ENCODE measurements at places on chromosomes 2 and 18.

DNA sequence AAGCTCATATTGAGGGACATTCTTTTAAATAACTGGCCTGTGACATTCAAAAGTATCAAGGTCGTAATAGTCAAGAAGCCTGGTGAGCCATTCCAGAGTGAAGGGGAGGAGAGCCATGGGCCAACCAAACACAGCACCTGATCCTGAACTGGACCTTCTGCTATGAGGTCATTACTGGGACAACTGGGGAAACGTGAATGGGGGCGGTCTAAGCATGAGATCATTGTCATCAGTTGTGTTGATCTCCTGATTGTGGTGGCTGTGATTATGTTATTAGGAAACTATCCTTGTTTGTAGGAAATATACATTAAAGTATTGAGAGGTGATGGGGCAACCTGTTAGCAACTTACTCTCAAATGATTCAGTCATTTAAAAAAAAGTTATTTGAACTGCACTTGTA, 79.3 kb downstream of the FBXO15 start:
- DNase-seq, result no peak

DNA sequence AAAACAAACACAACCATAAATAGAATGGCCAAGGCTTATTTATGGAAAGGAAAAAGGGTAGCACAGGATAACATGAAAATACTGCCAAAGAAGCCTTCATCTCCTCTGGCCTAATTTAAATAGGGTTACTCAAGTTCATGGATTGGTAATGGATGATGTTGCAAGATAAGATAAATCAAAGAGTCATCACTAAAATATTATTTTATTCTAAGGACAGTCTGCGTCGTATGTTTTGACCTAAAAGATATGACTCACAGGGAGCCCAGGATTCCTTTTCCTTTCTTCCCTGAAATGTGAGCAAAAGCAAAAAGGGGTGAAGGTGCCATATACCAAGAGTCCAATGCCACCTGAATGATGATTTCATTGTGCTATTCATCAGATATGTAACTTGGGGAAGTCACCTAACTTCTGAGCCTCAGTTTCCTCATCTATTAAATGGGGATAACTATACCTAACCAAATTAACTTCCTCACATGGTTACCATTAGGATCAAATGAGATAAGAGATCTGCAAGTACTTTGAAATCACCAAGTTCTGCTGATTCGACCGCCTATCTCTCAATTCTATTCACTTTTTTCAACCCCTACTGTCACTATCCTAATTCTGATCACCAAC, 137.7 kb downstream of the THADA start:
- DNase-seq, result peak; percentile 69

DNA sequence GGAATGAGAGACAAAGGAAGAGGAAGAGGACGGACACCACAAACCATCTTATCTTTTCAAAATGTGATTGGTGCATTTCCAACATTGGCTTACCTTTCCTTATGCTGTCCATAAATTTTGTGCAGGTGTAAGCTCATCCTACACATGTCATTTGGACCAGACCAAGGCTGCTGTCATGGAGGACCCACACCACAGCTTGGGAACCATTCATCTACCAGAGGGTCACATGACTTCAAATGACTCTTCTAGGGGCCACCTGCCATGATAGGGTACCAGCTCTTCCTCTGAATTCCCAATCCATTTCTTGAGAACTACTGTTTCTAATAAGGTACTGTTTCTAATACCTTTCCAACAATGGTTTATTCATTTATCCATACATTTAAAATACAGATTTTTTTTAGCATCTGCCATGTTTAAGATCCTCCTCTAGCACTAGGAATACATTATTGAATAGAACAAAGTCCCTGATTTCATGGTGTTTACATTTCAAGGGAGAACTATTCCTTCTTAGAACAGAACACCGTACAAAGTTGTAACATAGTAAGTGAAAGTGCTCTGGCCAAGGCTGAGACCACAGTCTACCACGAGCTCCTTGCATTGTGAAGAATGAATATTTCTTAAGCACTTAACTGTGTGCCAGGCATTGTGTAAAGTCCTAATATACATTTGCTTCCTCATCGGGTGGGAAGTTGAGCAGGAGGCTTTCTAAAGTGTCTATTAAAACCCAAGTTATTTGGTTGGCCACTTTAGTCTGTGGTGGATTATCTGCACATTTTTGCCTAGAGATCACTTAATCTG, 246.1 kb upstream of the FN1 start:
- no peak for DNase-seq

- no peak for DNase-seq
These were observed 899.5 kb upstream of the FAM98A start for GRCh38 chr2:34498561-34498960.

GRCh38 chr2:165573534-165574461, 104.3 kb downstream of the CSRNP3 start:
- DNase-seq, result peak; percentile 17

DNA sequence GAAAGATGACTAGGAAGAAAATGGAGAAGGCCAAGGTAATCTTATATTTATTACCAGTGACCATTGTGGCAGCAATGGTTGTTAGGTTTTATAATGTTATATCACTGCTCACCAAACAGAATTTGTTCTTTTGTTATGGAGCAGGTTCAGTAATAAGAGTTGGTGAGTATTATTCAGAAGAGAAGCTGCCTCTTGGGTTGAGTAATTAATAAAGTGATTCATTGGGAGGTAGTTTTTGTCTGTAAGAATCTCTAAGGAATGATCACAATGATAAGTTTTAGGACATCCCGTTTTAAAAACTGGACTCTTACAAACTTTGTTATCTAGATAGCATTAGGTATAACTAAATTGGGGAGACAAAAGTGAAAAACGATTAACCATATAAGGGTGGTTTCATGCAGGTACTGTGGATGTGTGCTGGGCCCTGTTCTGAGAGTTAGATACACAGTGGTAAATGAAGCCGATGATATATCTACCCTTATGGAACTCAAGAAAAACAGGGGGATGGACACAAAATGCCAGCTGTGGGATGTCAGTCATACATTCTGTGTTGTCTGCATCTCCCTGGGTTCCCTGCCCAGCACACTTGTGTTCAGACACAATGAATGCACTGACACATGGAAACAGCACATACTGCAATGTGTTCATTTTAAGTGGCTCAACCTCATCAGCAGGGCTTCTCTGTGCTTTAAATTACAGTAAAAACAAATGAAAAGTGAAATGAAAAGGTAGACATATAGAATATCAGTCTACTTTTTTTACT, 7.5 kb downstream of the MAP4K4 start:
- DNase-seq, result no peak

DNA sequence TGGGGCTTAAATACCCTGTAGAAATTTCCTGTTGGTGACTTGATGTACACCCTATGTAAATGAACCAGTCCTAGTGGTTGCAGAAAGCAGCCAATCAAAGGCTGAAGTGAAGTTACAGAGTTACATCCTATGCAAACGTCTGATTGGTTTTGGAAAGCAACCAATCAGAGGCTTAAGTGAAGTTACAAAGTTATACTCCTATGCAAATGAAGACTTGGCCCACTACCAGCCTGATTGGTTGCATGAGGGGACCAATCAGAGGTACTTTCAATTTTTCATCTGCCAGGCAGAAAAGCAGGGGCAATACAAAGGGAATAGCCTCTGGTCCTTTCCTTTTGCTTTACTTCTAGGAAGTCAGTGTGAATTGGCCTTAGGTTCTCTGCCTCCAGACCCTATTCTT, 13.6 kb upstream of the ZNF397 start:
- peak; percentile 11 for DNase-seq

- DNase-seq, result no peak
These were observed 11.0 kb upstream of the UBE2F start for GRCh38 chr2:237955640-237956401.

DNA sequence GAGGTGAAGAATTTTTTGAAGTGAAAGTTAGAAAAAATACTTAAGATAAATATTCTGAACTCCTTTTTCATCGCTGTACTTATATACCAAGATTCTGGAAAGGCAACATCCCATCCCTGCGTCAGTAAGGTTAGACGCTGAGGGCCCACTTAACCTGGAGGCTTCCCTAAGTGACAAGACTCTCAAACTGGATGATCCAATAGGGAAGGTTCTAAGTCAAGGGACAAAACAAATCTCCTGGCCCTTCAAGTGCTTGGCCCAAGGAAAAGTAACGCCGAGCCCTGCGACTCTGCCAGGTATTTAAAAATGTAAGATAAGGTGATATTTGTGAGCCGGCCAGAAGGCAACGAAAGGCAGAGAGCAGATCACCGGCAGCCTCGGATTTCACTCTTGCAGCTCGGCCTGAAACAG, 1.3 kb downstream of the STK39 start:
- DNase-seq, result no peak

- DNase-seq, result peak; percentile 91
These were observed 186.6 kb downstream of the NRP2 start for GRCh38 chr2:205868773-205869333.

DNA sequence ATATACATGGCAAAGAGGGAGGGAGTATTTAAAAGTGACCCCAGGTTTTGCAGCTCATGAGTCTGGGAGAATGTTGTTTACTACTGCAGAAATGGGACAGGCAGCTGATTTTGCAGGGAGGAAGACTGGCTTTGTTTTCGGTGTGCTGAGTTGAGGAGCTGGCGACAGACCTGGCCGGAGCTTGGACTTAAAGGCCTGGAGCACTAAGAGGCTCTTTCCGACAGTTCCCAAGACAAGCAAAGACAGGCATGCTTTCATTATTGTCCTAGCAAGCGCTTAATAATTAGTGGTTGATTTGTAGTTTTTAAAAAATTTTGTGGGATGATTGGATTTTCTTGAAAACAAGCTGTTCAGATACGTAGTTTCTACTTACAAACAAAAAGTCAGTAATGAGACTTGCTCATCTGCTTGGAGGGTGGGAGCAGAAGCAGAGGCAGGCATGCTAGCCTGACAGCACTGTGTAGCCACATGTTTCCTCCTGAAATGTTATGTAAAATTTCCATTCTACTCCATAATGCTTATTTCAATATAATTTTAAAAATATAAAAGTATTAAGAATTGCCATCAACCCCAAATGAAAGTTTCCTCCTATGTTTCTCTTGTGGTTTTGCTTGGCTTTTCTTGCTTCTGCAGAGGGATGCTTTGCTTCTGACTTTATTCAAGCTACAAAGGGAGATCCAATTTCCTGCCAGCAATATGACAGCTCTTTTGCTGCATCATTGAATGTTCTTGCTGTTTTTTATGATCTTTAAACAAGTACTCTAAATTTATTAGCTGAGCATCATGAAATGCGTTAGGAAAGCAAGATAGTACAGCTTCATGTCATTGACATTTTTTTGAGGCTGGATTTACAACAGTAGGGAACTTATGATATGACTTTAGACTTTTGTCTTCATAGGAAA, 75.8 kb downstream of the PHLPP1 start:
- DNase-seq, result peak; percentile 48

GRCh38 chr2:210541290-210541902, 15.0 kb upstream of the CPS1 start:
- no peak for DNase-seq

GRCh38 chr2:215022418-215022817, 116.0 kb downstream of the ABCA12 start:
- peak; percentile 69 for DNase-seq

DNA sequence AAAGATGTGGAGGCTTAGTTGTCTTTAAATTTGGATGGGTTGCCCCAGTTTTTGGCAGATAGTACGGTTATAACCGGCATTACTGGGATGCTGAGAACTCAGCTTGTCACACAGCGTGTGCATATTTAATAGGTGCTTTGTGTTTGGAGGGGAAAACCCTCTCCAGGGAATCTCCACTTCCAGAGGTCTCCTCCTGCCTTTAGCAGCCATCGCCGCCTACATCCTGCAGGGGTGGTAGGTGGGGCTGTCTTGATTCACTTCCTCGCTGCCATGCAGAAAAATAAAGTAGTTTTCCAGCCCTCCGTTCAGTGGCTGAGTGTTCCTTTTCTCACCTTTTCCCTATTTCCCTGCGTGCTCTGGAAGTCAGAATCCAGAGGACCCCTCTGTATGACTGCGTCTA, 76.4 kb downstream of the ITGB1BP1 start:
- no peak for DNase-seq

GRCh38 chr2:164009756-164010337, 274.0 kb upstream of the FIGN start:
- no peak for DNase-seq

- no peak for DNase-seq
These were observed 195.7 kb upstream of the MMADHC start for GRCh38 chr2:149783284-149783683.

GRCh38 chr2:154713675-154714074, 15.2 kb downstream of the KCNJ3 start:
- no peak for DNase-seq

- peak; percentile 24 for DNase-seq
These were observed 598 bp upstream of the WBP1 start for GRCh38 chr2:74457549-74458131.

GRCh38 chr2:195395362-195395761, 261.7 kb upstream of the SLC39A10 start:
- DNase-seq, result peak; percentile 8

- no peak for DNase-seq
These were observed 3.3 kb downstream of the CIB4 start for GRCh38 chr2:26637811-26638310.

DNA sequence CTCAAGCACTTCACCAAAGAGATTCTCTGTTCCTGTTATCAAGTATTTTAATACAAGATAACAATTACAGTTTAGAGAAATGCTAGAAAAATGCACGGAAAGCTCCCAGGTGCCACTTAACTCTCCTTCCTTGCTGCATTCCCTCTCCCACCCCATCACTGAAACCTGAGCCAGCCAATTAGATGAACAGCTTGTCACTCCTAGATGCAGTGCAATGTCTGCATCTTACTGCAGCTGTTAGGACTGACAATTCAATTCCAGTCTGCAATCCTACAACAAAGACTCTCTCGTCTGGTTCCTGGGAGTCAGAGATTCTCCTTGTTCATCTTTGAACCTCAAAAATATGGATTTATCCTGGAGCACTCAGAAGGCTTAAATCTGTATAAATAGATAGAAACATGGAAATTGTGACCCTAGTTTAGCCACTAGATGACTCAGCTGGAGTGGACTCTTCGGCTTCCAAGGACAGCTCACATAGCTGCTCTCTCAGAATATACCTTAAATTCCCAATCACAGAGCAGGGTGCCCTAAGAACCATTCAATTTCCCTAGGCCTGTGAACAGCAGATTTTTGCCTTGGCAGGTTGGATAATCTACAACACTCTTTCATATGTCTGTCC, 311.1 kb downstream of the NRXN1 start:
- DNase-seq, result no peak

- no peak for DNase-seq
These were observed 31.0 kb upstream of the CYBRD1 start for GRCh38 chr2:171491292-171491691.

GRCh38 chr18:8525692-8526091, 83.5 kb upstream of the RAB12 start:
- DNase-seq, result no peak

DNA sequence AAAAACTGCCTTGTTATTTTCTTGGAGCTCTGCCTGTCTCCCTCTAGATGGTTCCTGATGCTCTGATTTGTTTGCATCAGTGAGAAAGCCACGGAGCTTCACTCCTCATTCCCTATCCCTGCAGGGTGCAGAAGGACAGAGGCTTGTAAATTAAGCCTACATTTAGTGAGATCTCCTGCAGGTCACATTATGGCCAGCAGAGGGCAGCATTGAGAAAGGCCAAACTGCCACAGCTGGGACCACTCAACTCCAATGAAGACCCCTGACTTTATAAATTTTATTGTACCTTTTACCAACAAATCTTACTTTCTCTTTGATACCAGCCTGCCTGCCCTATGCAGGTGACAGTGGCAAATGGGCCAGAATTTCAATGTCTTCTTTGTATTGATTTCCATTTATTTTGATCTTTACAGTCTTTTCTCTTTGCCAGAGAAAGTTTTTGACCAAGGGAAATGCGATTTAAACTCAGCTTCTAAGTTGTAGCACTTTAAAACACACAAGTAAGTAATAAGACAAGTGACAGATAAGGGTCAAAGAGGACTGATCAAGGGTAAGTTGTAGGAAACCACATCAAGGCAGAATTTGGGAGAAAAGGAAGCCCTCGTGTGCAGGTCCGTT, 1029.1 kb upstream of the KLHL29 start:
- peak; percentile 11 for DNase-seq
